ENCODE measurements at places on chromosomes 16 and 17.
A peak's percentile ranks its signal among the peaks of the same experiment; 100 is the strongest.

DNA sequence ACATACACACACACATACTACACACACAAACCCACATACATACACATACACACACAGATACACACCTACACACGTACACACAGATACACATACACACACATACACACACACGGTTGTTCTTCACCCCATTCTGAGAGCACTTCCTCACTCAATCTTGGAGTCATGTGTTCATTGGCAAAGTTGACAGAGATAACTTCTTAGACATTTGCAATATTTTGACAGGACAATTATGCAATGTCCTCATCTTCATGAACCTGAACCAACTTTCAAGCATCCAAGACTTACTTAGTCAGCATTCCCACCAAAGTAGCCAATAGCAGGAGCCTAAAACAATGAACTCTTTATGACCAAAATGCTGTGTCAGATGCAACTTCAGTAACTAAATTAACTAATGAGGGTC lies 77.1 kb upstream of the DNAH17 start:
- no peak for DNase-seq

- DNase-seq = no peak
Observed at GRCh38 chr17:45384047-45384788, 48.5 kb downstream of the ARHGAP27 start.

DNA sequence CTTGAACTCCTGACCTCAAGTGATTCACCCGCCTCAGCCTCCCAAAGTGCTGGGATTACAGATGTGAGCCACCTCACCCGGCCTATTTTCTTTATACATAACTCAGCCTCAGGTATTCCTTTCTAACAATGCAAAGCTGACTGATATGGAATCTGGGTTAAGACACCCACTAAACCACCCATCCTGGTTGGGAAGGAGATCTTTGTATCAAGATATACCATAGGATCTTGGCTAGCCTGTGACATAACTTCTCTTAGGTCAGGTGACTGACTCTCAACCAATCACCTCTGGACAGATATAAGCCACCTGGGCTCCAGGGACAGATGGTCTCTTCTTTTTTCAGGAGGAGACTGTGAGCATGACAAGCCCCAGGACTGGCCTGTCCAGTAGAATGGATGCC lies 51.2 kb upstream of the NKD1 start:
- DNase-seq = no peak

DNA sequence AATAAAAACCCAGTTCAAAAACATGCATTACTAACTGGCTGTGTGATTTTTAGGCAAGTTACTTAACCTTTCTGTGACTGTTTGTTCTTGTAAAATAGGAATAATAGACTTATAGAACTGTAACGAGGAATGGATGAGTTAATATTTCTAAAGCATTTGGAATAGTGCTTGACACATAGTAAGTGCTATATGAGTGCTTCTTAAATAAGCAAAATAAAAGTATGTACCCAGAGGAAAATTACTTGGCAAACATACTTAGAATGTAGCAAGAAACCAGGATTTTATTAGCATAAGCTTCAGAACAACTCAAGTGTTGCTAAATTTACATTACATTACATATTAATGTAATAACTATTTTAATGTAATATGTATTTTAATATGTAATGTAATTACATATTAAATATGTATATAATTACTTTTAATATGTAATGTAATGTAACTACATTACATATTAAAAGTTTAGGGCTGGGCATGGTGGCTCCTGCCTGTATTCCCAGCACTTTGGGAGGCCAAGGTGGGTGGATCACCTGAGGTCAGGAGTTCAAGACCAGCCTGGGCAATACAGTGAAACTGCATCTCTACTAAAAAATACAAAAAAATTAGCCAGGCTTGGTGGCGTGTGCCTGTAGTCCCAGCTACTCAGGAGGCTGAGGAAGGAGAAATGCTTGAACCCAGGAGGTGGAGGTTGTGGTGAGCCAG lies 14.2 kb downstream of the NFAT5 start:
- DNase-seq = no peak

DNA sequence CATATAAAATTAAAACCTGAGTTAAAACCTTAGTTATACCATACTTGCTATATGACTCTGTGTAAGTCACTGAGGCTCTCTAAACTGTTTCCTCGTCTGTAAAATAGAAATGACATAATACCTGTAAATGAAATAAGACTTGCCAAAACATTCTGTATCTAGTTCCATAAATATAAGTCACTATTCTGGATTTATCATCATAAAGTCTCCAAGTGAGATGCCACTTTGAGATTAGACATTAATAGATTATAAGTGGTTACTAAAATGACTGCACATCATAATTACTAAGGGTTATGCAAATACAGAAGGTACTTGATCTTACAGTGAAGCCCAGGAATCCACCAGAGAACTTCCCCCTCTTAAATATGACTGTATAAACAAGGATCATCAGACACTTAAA lies 12.0 kb upstream of the BRIP1 start:
- DNase-seq = no peak

DNA sequence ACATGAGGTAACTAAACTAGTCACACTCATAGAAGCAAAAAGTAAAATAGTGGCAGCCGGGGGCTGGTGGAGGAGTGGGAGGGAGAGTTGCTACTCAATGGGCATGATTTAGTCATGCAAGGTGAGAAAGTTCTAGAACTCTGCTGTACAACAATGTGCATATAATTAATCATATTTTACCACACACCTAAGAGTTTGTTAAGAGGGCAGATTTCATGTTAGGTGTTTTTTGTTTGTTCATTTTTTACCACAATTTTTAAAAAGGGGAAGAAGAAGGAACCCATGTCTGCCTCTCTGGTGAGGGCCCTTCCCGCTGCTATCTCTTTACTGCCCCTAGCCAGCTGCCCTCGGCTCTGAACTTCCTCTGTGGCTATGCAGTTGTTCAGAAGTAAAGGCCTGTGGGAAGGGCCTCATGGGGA lies 11.2 kb downstream of the CD300LB start:
- no peak for DNase-seq

GRCh38 chr17:72970246-72970645 lies 122.2 kb downstream of the SLC39A11 start:
- DNase-seq = no peak

- peak; percentile 61 for DNase-seq
Observed at GRCh38 chr17:57955183-57955931, at the start of gene CUEDC1. TSS of gene CUEDC1 (minus strand) at chr17:57955412. CDS start at chr17:57885564, 69,848 bp downstream.

DNA sequence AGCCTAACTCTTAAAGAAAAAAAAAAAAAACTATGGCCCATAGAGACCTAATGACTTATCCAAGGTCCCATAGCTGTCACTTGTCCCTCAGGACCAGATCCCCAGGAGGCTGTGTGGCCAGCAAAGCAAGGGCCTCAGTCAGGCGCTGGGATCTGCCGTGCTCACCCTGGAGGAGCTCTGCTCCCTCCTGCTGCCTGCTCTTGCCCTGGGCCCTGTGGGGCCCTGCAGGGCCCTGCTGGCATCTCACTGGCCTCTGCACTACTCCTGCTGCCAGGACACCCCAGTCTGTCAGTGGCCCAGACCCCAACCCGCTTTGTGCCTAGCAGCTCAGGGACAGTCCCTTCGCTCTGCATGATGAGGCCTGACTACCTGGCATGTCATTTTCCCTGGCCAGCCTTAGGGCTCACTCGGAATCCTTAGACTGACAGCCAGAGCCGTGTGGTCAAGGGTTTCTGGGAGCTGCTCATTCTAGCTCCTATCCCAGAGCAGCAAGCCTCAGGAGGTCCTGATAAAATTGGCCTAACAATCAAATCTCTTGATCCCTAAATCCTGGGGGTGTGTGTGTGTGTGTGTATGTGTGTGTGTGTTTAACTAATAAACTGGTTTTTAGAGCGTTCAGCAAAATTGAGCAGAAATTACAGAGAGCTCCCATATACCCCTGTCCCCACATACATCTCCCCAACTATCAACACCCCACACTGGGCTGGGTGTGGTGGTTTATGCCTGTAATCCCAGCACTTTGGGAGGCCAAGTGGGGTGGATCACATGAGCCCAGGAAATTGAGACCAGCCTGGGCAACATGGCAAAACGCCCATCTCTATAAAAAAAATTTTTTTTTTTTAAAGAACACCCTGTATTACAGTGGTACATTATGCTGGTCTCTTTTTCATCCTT lies 21.7 kb downstream of the KATNIP start:
- DNase-seq = no peak

DNA sequence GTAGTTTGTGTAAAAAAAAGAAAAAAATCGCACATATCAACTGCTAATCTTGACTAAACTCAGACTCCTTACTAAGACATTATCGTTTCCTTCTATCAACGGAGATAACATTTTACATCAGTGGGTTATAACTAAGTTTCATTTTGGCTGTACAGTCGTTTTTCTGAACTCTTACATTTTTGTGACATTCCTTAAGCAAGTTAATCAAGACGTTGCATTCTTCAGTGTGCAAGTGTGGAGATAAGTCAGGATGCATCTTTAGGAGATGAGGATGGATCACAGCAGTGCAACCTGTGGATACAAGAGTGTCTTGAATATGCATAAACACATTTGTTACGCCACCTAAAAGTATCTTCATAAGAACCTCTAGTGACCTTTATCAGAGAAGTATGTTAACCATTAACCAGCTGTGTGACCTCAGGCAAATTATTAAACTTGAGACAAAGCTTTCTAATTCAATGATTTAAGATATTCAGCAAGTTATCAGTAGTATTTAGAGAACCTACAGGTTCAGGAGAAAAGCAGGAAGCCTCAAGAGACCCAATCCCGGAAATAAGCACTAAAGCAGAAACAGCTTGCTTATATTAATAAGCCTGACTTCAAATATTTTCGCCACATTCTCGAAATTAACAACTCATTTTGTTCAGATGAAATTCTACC lies 9.4 kb downstream of the CMC2 start:
- no peak for DNase-seq

GRCh38 chr17:9817086-9817485 lies 4.8 kb downstream of the GSG1L2 start:
- peak; percentile 67 for DNase-seq

- no peak for DNase-seq
Observed at GRCh38 chr16:5510819-5511370, 413.3 kb upstream of the EEF2KMT start.

GRCh38 chr17:58382872-58383242 lies 30.9 kb upstream of the SUPT4H1 start:
- DNase-seq = no peak

DNA sequence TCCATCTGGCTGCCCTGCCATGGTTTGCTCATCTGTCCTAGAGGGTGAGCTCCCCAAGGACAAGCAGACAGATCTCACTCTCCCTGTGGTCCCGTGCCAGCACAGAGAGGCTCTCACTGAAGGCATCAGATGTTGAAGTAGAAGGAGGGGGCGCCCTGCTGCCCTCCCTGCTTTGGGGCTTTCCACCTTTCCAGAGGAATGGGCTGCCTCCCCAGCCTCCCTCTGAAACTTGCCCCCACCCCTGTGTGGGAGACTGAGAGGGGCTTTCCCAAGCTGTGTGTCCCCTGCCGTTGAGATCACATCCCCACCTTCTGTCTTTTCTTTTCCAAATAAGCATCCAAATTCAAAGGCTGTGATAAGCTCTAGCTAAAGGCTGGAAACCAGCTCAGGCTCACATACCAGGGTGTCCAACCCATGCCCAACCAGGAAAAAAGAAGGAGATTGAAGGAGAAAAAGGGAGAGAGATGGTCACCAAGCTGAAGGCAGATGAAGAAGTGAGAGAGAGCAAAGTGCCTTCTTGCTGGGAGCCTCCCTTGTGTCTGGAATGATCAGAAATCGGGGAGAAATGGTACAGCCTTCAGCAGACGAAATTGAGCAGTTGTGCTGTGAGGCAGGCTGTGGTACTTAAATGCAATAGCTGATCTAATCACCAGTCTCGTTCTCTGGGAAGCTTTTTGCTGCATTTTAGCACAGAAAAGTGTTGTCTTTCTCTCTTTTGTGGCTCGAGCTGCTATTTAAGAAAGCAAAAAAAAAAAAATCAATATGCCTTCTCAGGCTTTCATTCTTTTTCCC lies 145.9 kb upstream of the LHX1 start:
- DNase-seq = no peak

DNA sequence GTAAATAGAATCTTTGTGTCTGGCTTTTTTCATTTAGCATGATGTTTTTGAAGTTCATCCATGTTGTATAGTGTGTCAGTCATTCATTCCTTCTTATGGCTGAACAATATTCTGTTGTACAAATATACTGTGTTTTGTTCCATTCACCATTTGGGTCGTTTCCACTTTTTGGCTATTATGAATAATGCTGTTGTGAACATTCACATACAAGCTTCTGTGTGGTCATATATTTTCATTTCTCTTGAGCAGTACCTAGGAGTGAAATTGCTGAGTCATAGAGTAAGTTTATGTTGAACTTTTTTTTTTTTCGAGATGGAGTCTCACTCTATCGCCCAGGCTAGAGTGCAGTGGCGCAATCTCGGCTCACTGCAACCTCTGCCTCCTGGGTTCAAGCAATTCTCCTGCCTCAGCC lies 32.3 kb upstream of the TAOK1 start:
- peak; percentile 30 for DNase-seq

DNA sequence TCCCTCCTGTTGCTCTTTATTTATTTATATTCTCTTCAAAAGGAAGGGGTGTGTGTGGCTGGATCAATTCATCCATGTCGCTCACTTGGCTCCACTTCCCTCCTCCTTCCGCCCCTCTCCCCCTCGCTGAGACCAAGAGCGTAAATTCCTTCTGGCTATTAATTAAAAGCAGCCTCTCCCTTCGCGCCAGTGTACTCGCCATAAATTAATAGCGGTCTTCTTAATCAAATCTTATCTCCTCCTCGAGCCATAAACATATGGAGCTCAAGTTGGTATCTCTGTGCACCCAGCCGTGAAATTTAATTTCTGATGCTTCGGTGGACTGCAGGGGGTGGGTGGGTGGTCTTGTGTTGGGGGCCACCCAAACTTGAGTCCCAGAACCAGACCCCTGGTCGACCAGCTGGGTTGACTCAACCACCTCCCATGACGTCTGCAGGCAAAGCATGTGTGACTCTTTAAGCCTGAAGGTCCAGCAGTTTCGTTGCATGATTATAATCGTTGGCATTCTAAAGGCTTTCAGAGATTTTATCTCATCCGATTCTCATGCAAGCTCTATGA lies 57.9 kb downstream of the SDK2 start:
- no peak for DNase-seq

DNA sequence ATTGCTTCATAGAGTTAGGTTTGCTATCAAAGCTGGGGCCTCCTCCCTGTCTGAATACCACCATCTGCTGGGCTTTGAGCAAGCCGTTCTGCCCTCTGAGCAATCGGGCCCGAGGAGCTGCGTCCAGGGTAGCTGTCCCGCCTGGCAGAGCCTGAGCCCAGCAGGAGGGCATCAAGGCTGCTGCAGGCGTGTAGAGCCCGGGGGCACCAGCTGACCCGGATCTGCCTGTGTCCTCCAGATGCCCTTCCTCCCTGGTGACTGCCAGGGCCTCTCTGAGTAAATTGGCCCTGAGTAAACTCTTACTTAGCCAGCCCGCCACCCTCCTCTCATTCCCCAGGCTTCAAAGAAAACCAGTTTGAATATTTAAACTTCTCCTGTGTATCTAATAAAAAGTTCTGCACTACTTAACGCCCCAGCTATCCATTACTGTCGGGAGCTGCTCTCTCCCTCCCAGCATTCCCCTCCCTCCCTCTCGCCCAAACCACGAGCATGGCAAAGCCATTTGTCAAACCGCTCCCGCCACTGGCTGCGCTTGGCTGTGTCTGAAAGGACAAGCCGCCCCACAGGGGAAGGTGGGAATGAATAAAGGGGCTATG lies 16.4 kb downstream of the CDK5RAP3 start:
- no peak for DNase-seq

Measured in NCI-H460 (cell line).